ENCODE measurements at places on chromosomes 11 and 22.

DNA sequence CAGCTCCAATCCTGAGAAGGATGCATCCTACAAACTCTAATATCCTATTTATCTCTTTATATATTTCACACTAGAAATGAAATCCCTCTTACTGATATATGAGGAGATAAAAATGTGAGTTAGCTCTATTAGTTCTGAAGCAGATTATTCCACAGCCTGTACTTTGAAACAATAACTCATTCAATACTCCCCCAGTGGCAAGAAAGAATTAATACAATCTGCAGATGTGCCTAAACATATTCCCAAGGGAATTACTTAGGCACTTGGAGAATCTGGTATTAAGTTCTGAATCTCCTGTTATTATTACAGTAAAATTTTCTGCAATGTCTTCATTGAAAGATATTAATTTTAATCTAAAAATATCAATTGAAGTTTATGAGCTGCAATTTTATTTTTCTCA is 59.4 kb downstream of the DDI1 start:
- DNase-seq = no peak

DNA sequence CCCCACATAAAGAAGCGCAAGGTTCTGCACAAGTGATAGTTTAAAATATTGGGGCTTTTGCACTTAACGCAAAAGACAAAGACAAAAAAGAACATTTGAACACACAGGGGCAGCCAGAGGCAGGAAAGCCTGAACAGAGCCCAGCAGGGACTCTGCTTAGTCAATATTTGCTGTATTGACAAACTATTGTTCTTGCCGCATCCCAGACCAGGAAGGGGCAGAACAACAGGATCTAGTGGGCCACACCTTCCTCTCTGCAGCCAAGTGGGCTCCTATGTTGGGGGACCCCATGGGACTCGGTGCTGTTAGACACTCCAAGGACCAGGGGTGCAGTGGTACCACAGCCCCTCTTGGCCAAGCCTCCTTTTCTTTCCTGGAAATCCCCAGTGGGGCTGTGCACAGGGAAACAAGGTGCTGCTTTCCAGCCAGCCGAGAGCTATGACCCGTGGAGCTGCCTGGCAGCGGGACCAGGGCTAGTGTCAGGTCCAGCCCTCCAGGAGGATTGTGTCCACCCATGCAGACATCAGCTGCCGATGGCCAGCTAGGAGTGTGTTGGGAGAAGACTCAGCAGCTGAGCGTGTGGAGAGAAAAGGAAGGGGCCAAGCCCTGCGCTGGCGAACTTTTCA is 43.3 kb upstream of the ANO1 start:
- DNase-seq = no peak

DNA sequence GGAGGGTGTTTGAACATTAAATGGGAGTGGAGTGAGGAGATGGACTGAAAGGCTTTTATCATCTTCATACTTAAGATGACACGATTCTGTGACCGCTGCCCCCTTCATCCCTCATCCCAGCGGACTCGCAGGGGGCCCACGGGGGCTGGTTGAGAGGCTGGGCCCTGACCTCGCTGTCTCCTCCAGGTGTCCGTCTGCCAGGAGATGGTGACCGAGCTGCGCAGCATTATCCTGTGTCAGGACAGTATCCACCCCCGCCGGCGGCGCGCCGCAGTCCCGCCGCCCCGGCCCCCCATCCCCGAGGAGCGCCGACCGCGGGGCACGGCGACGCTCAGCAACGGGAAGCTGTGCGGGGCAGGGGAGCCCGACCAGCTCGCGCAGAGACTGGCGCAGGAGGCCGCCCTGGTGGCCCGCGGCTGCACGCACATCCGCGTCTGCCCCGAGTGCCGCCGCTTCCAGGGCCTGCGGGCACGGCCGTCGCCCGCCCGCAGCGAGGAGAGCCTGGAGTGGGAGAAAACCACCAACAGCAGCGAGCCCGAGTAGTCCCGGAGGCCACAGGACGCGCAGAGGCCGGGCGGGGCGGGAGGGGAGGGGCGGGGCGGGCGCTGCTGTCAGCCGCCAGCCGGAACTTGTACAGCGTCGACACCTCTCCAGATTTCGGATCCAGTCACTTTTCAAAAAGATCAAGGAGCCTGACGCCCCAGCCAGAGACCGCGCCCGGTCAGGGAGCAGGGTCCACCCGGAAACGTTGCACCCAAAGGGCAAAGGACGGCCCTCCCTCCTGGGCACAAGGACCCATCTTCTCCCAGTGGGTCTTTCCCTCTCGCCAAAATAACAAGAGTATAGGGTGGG is 38.0 kb upstream of the TBCEL start:
- DNase-seq = peak; percentile 50

- DNase-seq = no peak
These were observed 22.4 kb upstream of the ARHGAP8 start for GRCh38 chr22:44730022-44730393.

DNA sequence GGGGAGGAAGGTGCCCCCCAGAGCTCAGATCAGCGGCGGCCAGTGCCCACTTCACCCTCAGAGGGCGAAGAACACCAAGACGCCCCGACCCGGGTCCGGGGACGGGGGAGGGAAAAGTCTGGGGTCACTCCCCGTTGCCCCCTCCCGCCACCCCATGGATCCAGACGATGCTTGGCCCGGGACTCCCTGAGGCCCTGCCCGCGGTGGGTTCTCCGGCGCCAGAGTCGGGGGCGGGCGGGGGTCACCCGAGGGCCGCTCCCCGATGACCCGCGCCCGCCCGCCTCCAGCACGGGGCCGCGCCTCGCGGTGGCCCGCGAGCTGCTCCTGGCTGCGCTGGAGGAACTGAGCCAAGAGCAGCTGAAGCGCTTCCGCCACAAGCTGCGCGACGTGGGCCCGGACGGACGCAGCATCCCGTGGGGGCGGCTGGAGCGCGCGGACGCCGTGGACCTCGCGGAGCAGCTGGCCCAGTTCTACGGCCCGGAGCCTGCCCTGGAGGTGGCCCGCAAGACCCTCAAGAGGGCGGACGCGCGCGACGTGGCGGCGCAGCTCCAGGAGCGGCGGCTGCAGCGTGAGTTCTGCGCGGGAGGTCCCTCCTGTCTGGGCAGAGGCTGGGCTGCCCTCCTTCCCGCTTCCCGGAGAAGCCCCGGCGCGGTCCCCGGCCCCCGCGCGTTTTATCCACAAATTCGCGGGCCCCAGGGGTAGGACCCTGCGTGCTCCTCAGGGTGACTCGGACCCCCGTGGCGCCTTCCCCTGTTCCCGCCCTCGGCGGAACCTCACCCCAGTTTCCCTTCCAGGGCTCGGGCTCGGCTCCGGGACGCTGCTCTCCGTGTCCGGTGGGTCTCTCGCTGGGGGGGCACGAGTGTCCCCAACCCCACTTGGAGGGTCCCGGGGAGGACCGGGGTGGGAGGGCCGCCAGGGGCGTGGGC is 1.1 kb downstream of the NLRP6 start:
- DNase-seq = no peak

GRCh38 chr11:76654980-76655379 is 15.6 kb downstream of the LRRC32 start:
- no peak for DNase-seq

DNA sequence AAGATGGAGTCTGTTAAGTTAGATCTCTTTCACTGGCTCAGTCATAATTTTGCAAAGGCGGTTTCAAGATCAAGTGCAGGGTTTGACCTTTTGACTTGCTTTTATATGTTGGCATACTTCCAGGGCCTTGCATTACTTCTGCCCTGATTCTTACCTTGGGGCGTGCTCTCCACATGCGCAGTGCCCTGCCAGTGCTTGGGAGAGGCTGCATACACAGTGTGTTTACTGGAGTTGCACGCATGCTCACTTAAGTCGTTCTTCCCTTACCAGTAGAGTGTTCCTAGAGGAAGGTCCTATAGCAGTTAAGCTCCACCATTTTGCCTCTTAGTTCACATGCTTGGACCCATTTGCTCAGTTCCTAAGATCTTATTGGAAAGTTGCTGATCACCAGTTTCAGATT is 21.0 kb upstream of the TMEM123 start:
- no peak for DNase-seq

- no peak for DNase-seq
These were observed 1526.1 kb downstream of the FAM181B start for GRCh38 chr11:81207421-81208054.

- no peak for DNase-seq
These were observed 49.1 kb downstream of the COMMD9 start for GRCh38 chr11:36240173-36240572.

DNA sequence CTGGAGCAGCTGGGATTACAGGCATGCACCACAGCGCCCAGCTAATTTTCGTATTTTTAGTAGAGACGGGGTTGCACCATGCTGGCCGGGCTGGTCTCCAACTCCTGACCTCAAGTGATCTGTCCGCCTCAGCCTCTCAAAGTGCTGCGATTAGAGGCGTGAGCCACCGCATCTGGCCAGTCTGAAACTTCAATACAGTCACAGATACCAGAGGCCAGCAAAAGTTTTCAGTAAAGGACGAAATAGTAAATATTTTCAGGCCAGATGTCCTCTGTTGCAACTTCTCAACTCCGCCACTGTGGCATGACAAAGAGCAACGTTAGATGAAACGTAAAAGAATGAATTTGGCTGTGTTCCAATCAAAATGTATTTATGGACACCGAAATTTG is 403.6 kb downstream of the MN1 start:
- DNase-seq = no peak

DNA sequence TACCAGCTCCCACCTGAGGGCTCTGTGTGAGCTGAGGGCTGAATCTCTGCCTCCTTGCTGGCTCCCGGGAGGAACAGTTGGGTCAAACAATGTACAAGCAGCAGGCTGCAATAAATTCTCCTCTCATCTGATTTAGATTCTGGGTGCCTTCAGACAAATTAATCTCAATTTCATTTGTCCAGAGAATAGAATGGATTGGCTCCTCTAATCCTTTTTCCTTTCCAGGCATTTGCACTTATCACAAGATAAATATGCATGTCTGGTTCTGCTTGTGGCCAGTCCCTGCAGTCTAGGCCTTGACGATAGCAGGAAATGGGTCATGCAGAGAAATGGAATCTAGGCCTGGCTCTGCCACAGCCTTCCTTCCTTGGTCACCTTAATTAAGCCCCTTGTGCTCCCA is 28.7 kb downstream of the UPB1 start:
- no peak for DNase-seq

DNA sequence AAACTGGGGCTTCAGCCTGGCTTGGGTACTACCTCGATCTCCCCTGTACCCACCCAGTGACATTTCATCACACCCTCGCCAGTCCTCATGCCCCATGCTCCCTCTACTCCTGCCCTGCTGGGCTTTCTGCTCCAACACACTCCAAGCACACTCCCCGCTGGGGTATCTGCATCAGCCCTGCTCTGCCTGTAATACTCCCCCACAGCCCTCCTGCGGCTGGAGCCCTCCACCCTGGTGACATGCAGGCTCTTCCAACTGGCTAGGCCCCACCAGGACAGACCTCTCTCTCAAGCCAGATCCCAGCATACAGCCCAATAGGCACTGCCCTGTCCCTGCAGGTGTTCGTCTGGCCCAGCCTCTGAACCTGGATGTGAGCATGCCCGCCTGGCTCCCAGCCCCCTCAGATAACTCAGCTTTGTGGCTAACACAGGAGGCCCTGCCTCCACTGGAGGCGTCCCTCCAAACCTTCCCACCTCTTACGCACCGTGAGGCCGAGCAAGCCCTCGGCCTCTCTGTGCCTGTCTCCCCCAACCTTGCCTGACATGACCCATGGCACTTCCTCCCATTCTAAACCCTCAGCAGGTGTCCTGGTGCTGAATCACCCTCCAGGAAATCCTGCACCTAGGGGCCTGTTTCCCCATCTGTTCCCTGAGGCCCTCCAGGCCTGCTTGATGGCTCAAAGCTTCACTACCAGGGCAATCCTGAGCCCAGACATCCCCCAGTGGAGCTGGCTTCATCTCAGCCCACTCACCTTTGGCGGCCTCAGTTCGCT is 33.5 kb upstream of the TXNRD2 start:
- DNase-seq = no peak

DNA sequence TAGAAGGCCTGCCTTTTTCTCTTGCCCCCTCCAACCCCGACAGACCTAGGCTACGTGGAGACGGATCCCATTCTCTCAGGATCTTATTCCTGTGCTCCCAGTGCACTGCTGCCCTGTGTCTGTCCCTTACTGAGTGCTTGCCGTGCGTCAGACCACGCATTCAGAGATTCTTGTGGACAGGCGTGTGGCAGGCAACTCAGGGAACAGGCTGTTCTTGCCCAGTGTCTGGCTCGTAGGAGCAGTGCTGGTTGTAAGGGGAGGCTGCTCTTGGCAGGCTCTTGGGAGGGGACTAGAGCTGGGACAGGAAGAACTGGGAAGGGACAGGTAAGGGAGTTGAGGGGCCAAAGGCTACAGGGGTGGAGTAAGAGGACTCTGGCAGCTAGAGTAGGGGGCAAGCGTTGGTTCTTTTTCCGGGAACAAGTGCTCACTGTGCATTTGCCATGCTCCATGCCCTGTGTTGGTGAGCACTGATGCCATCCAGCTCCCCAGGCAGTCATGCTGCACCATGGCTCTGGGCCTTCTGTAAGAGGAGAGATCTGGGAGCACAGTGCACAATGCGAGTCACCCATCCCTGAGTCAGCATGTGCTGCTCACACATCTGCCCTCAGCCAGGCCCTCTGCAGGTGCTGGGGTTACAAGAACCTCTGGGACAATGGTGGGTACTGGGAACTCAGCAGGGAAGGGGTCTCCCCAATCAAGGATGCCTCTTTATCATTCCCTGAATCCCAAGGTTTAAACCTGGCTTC is 119.1 kb downstream of the TBC1D22A start:
- no peak for DNase-seq

DNA sequence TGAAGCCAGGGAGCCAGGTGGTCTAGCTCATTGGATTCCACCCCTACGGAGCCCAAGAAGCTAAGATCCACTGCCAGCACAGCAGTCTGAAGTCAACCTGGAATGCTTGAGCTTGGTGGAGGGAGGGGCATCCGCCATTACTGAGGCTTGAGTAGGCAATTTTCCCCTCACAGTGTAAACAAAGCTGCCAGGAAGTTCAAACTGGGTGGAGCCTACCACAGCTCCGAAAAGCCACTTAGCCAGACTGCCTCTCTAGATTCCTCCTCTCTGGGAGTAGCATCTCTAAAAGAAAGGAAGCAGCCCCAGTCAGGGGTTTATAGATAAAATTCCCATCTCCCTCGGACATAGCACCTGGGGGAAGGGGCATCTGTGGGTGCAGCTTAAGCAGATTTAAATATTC is 620.3 kb downstream of the NELL1 start:
- no peak for DNase-seq

DNA sequence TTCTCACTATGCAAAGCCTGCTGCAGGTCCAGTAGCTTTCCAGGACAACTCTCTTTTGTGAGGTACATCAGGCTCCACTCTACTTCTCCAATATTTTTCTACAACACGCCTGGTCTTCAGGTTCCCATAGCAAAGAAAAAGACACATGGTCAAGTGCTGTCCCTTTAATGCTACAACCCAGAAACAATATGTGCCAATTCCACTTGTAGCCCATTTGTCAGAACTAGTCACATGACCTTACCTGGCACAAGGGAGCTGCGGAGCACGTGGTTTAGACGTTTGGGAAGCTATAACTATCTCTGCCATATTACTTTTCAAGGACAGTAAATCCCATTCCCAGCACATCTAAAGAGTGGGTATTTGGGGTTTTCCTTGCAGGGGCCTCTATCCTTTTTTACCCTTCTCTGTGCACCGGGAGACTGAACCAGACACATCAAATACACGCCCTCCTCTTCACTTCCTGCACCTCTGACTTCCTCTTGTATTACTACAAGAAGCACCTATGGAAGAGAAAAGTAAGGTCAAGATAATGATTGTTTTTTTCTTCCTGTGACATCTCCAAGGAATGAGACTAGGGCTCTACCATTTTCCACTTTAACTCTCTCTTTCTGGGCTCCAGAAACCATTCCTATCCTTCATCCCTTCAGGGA is 237.6 kb downstream of the ETS1 start:
- DNase-seq = no peak
